GM03348 (cell line): ENCODE measurements at places on chromosomes 5 and 9.

GRCh38 chr5:38166832-38167231, 91.5 kb upstream of the EGFLAM start:
- DNase-seq, result no peak

- no peak for DNase-seq
Observed at GRCh38 chr5:124285071-124285470, 461.4 kb downstream of the ZNF608 start.

DNA sequence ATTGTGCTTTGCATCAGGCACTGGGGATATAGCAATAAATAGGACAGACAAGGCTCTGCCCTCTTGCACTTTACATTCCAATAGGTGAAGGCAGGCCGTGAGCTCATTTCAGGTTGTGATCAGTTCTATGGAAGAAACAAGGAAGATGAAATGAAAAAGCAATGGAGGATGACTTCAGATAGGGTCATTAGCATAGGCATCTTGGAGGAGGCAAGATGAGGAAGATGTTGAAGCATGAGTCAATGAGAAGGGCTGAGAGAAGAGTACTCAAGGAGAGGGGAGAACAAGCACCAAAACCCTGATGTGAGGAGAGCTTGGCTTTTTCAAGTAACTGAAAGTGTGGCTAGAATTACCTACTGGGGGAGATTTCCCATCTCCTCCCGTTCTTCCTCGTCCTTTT, 5.0 kb upstream of the SPARC start:
- no peak for DNase-seq

DNA sequence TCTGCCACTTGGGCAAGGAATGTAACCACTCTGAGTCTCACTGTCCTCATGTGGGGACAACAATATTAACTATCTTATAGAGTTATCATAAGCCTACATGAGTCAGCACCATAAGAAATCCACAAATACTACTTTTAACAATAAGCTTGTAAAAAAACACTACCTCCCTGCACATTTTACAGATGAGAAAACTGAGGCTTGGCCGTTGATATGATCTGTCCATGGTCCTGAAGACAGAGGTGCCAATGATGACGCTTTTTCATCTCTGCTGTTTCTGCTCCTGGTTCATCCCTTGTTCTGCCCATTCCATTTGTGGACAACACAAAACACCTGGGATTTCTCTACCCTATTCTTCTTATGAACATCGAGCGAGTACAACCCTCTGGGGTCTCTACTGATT, 23.4 kb upstream of the STRBP start:
- DNase-seq, result no peak

GRCh38 chr9:136944212-136944518, 373 bp downstream of the FBXW5 start:
- peak; percentile 91 for DNase-seq

GRCh38 chr5:13511442-13511841, 433.0 kb downstream of the DNAH5 start:
- DNase-seq, result no peak

GRCh38 chr9:75490326-75490725, 400.1 kb upstream of the PCSK5 start:
- DNase-seq, result no peak

DNA sequence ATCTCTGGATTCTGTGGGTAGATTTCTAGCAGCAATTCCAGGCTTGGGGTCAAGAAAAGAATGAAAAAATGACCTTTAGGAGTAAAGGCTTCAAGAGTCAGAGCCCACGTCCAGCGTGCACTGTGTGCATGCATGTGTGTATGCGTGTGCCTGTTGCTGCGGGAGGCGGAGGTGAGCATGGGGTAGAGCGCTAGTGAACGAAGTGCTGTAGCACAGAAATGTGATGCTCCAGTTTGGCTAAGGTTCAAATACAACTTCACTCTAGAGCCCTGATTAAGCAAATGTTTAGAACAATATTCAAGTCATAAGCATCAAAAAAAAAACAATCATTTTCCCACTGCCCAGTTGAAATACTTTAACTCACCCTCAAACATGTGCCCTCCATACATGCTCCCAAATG, 403.9 kb downstream of the ZNF608 start:
- DNase-seq, result no peak

DNA sequence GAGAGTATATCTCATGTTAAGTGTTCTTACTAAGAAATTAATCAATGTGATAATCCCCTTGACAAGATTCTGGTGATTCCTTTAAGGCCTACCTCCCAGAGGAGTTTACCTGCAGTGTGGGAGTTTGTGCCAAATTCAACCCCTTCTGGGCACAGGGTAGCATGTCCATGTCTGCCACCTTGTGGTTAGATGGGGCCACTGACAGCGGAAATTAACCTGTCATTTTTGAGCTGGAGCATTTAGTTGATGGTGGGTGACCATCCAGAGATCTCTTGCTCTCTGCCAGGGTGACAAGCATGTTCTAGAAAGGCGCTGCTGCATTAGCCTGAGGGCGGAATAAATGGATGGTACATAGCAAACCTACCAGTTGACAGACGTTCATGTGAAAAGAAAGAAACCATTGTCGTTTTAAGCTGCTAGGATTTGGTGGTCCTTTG, 132.2 kb downstream of the FBXO4 start:
- DNase-seq, result peak; percentile 61

- DNase-seq, result no peak
Observed at GRCh38 chr5:77847814-77848290, 71.7 kb upstream of the TBCA start.

DNA sequence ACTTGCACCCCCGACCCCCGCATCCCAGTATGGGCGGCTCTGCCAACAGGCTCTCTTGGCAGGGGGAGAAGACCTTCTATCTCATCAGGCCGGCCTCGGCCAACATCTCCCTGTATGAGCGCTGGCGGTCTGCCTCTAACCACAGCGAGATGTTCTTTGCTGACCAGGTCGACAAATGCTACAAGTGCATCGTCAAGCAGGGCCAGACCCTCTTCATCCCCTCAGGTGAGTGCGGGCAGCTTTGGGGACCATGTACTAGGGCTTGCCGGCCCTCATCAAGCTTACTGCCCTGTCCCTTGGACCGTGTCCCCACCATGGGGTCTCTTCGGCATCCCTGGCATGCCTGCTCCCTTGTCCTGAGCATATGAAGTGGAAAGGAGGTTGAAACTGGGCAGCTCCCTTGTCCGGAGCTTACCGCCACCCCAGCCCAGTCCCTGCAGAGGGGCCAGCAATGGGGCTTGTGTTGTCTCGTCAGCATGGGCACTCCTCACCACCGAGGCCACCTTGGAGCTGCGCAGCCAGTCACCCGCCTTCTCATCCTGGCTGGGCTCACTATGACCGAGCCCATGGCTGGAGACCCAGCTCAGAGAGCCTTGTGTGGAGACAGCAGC, 78.1 kb downstream of the PHF2 start:
- DNase-seq, result no peak

GRCh38 chr9:96299823-96300222, 2.2 kb downstream of the HSD17B3 start:
- DNase-seq, result no peak

DNA sequence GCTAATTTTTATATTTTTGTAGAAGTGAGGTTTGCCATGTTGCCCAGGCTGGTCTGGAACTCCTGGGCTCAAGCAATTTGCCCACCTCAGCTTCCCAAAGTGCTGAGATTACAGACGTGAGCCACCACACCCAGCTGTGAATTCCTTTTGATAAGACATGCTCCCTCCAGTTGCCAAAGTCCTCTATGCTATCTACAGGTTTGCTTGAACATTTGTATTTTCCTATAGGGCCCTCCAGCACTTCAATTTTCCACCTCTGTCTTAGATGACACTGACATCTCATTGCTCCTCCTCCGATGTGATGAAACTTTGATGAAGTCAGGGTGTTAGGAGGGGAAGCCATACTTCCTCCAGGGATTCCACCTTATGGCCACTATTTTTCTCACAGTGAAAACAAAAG, 25.2 kb upstream of the CTSV start:
- DNase-seq, result no peak

- DNase-seq, result no peak
Observed at GRCh38 chr9:29078063-29078666, 1504.9 kb upstream of the C9orf72 start.
